ENCODE measurements at places on chromosomes 16 and 17.

GRCh38 chr17:9218064-9218635 is 196.8 kb downstream of the NTN1 start:
- DNase-seq: no peak

DNA sequence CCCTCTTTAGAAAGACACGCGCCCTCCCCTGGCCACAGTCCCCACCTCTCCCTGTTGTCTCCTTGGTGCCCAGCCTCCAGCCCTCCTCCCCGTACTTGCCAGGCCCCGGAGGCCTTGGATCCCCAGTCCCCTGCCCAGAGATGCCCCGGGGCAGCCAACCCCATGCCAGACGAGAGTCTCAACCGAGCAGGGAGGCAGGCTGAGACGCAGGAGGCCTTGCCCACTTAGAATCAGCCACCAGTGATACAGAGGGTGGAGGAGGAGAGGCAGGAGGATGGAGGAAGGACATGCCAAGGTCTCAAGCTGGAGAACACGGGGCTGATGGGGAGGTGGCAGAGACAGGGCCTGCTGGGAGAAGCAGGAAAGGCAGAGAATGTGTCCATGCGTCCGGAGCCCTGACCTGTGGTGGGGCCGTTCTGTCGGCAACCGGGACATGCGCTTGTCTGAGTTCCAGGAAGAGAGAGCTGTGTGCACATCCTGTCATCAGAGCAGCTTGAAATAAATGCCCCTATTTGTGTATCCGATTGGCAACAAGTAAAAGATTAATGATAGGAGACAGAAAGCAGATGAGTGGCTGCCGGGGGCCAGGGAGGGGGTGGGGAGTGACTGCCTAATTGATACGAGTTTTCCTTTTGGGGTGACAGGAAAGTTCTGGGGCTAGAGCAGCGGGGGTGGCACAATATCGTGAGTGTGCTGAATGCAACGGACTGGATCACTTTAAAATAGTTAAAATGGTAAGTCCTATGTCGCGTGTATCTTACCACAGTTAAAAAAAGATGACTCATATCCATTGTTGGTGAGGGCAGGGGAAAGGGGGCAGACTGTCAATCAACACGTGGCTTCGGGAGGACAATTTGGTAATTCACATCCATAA is 44.7 kb upstream of the MEAK7 start:
- DNase-seq: peak; percentile 21

DNA sequence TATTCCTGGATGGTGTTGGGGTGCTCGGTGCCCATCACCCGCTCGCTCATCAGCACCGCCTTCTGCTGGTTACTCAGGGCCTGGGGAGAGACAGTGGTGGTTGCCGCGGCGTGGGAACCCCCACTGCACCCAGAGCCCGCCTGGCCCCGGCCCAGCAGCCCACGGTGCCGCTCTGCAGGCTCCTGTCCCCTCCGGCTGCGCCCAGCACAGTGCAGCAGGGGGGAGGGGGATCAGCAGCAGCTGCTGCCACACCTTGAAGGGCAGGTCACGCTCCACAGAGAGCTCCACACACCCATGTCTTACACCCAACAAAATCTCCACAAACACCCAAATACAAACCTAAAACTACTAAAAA is 18.8 kb downstream of the CLUH start:
- no peak for DNase-seq

GRCh38 chr16:3087243-3088235 is 11.6 kb downstream of the ZSCAN10 start:
- no peak for DNase-seq

GRCh38 chr17:82351713-82352488 is 7.1 kb upstream of the TEX19 start:
- peak; percentile 66 for DNase-seq

DNA sequence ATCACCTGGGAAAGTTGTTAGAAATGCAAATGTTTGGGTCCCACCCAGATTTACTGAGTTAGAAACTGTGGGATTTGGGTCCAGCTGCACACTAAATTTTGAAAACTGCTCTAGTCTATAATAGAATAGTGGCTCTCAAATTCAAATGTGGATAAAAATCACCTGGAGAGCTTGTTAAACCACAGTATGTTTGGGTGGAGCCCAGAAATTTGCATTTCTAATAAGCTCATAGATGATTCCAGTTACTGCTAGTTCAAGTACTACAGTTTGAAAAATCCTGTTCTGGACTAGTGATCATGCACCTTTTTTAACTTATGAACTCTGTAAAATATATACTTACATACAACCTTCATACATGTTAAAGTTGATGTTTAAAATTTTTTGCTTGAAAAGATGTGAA is 27.8 kb downstream of the RABEP1 start:
- DNase-seq: no peak

DNA sequence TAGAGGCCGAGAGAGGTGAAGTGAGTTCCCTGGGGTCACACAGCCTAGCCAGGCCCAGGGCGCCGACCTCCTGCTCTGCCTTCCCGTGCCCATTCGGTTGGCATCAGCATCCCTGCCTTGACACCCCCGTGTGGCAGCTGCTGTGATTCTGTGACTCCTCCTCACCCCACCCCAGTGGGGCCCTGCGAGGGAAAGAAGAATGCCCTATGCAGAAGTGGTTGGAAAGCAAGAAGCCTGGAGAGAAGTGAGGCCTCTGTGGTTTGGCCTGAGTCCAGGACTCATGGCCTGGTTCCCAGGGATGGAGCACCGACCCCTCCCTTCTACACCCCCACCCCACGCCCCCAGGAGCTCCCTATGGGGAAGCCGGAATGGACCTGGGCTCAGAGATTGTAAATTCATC is 296.2 kb downstream of the SEC14L1 start:
- DNase-seq: no peak

GRCh38 chr17:50689251-50689650 is 18.5 kb downstream of the ANKRD40 start:
- no peak for DNase-seq

DNA sequence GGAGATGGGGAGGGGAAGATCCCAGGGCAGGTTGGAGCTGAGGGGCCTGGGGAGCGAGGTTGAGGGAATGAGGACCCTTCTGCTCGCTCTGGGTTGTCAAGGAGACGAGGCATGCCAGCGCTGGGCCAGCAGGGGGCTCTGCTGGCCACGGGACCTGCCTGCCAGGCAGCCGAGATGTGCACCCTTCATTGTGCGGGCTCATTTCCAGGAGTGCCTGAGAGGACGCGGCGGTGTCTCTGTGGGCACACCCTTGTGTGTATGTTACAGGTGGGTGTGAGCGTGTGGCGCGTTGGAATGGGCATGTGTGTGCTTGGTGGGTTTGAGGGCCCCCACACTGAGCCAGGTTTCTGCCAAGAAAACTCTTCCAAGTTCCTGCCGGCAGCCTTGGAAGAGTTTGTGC is 15.9 kb downstream of the ARHGAP23 start:
- DNase-seq: peak; percentile 26

- DNase-seq: no peak
These were observed 6.0 kb upstream of the MAPT start for GRCh38 chr17:45888392-45888791.

- no peak for DNase-seq
These were observed 7.9 kb downstream of the KATNB1 start for GRCh38 chr16:57743458-57743857.

DNA sequence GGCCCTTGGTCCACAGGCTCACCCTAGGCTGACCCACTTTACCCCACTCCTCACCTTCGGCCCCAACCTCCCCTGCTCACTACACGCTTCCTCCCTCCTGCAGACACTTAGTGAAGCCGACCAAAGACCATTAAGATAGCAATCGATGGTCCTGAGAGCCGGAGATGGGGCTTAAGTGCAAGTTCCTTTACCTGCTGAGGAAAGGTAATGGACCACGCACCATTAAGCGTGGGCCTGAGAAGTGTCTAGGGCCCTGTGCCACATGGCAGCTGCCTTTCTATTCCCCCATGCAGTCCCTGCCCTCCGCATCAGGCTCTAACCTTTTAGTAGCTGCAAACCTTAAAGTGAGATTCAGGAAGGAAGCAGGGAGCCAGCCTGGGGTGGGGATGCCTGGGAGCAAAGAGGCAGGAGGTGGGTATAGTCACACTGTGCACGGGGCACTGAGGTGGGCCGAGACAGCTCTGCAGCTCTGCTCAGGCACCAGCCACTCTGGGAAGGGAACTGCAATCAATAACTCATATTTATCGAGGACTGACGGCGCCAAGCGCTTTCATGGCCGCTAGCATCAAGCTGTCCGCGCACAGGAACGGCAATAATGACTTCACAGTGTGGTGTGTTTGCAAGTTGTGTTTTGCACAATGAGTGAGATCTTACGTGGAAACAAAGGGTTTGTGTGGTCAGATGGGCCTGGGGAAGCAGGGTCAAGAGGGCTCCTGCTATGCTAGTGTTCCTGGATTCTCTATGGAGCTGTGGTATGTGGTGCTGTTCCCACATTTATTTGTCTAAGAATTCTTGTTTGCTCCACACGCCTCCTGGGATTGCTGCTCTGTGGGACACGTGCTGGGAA is 84.9 kb upstream of the CDC42EP4 start:
- no peak for DNase-seq

- DNase-seq: no peak
These were observed 21.7 kb upstream of the ACSF3 start for GRCh38 chr16:89071686-89072547.

DNA sequence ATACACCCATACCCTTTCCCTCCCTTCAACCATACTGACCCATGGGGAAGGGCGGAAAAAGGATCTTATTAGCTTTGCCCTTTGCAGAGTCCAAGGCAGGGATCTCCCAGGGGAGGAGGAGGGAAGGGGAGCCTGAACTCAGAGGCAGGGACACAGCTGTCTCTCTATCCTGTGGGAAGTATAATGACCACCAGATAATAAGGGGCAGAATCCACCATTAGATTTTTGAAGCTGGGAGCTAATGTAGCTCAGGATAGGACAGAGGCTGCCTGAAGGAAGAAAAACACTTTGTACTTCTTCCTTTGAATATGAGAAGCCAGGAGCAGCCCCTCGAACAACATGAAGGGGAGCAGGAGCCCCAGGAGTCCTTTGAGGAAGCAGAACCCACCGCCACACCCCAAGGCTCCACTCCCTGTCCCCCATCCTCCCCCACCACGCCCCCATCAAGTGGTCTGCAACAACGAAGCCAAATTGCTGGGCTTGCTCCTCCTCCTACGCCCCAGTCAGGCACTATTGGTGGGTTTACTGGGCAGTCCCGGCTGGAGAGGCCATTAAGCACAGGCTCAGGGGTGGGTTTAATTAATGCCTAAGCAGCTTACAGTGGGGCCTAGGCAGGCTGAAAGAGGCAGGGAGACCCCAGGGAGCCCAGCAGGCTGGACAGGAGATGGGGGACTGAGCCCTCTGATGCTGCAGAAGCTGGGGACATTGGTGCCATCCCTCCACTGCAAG is 5.3 kb downstream of the MPP2 start:
- DNase-seq: no peak

DNA sequence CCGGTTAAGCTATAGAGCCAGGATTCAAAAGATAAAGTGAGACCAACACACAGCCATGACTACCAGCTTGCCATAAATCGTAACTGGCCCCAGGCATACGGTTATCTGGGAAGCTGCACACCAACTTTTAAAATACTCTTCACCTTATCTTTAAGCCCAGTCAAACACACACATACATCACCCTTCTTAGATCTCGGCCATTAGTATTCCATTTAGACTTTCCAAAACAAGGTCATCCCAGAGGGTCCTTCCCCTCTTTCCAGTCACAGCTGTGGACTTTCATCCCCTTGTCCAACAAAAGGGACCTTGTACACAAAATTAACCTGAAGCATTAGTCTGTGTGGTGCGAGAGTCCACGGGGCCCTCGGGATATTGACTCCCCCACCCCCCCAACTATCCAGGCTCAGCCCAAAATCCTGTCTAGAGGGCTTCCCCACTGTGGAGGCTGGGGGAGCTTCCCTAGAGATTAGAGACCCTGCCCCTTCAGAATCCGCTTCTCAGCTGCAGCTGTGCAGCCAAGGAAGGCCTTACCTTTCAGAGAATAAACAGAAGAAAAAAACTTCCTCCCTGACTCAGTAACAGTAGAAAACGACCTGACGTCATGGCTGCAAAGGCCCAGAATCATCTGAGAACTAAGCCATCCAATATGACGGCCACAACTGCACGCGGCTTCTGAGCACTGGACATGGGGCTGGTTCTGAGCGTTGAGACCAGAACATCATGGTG is 9.9 kb downstream of the ZFHX3 start:
- no peak for DNase-seq

- DNase-seq: no peak
These were observed 7.9 kb downstream of the TSNAXIP1 start for GRCh38 chr16:67814567-67814966.

DNA sequence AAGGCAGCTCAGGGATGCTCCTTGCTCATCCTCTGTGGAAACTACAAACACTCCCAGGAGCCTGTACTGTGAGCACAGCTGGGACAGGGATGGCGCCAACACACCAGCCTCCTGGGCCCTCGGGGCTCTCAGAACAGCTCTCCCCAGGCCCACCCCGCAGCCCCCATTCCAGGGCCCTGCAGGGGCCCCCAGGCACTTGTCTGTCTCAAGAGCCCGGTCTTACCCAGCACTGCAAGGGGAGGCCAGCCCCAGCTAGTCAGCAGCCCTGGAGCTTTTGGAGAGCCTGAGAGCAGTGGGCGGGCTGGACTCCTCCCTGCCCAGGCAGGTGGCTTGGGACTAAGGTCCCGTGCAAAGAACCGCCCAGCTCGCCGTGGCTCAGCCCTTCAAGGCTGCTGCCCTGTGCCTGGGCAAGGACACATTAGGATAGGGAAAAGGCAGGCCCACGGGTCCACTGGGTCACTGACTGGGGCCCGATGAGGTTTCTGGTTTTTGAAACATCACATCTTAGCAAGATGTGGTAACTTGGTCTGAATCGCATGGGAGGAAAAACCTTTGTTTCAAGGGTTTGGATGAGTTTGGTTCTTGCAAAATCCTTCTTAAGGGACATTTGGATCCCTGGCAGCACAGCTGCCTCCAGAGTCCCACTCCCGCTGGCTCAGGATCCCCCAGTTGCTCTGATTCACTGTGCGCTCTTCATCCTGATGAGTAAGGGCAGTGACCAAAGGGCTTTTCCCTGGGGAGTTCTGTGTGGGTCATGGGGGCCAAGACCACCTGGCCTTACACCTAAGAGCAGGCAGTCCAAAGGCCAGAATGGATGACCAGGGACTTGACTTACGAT is 2.8 kb downstream of the DNASE1L2 start:
- no peak for DNase-seq

GRCh38 chr16:83912519-83913244 is 13.8 kb downstream of the MLYCD start:
- DNase-seq: no peak

DNA sequence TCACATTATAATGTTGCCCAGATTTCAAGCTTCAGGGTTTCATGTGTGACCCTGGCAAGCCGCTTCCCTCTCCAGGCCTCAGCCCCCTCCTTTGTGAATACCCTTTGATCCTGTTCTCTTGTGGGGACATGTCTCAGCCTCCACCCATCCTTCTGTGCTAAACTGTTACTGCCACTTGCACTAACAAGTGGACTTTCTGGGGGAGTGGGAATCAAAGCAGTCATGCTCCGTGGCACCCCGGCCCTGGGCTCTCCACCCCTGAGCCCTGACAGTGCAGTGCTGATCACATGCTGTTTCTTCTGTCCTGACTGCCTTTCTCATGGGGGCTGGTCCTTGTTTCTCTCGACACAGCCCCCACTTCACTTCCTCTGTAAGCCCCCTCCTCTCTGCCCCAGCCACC is 9.7 kb upstream of the DCAF7 start:
- DNase-seq: no peak

- DNase-seq: no peak
These were observed 54.4 kb downstream of the COX10 start for GRCh38 chr17:14123619-14124278.

GRCh38 chr16:71851746-71852145 is 6.0 kb downstream of the ATXN1L start:
- no peak for DNase-seq

All from anterior cingulate cortex (tissue), 58 donors.